Adrenal gland (tissue), 19 donors: ENCODE measurements at places on chromosomes 2 and 18.
A peak's percentile ranks its signal among the peaks of the same experiment; 100 is the strongest.

DNA sequence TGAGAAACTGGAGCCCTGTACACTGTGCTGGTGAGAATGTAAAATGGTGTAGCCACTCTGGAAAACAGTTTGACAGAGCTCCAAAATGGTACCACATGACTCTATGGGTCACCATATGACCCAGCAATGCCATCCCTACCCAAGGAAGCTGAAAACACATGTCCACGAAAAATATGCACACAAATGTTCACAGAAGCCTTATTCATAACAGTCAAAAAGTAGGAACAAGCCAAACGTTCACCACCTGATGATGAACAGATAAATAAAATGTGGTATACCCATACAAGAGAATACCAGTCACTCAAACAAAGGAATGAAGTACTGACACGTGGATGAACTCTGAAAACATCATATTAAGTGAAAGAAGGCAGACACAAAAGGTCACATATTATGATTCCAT is 4.6 kb downstream of the AFG3L2 start:
- DNase-seq, result no peak

GRCh38 chr18:79318142-79318673 is 77.5 kb upstream of the NFATC1 start:
- DNase-seq, result no peak

GRCh38 chr18:63637703-63638102 is 6.4 kb downstream of the SERPINB4 start:
- DNase-seq, result no peak

GRCh38 chr2:1421731-1422130 is 8.5 kb downstream of the TPO start:
- no peak for DNase-seq

DNA sequence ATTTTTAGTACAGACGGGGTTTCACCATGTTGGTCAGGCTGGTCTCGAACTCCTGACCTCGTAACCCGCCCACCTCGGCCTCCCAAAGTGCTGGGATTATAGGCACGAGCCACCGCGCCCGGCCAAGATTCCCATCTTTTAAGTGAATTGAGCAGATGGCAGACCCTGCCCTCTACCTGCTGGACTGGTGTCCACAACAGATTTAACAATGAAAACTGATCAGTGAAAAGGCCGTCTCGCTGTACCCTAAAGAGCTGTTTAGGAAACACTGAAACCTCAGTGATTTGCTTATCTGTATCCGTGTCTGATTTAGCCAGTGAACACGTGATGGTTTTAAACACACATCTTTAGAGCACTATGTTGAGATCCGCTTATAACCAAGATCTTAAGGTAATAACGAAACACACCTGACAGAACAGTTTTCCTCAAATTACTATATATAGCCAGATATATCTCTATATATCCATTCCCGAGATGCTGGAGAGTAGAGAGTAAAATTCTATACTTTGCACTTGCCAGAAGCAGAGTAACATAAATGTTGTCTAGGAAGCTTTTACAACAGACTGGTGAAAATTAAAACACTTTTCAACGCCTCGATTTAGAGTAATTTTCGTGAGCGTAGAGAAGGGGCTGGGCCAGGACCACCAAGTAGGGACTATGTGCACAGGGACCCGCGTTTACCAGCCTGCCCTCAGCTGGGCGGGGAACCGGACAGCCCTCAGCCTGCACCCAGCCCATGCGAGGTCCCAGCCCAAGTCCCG is 594 bp downstream of the FAM161A start:
- peak; percentile 24 for DNase-seq

DNA sequence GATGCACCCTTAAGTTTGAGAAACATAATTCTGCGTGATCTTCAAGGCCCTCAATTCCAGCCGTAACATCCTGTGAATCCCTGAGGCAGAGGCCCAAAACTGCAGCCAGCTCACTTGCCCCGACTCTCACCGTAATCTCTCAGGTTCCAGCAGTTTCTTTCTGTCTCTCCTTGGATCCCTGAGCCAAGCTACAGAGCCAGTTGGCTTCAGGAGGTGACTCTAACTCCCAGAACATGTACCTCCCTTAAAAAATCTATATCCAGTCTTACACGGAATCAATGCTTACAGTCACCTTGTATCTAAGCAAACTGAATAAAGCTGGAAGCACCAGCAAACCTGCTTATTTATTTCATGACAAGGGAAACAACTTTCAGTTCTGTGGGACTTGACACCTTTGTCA is 300.4 kb downstream of the SETBP1 start:
- DNase-seq, result no peak

GRCh38 chr2:30149976-30150375 is 3.2 kb downstream of the YPEL5 start:
- no peak for DNase-seq

GRCh38 chr18:13309748-13310670 is 91.4 kb downstream of the LDLRAD4 start:
- no peak for DNase-seq

GRCh38 chr2:176852667-176853066 is 359.9 kb upstream of the HNRNPA3 start:
- no peak for DNase-seq

- DNase-seq, result no peak
Observed at GRCh38 chr2:118309257-118309945, 221.1 kb downstream of the INSIG2 start.

DNA sequence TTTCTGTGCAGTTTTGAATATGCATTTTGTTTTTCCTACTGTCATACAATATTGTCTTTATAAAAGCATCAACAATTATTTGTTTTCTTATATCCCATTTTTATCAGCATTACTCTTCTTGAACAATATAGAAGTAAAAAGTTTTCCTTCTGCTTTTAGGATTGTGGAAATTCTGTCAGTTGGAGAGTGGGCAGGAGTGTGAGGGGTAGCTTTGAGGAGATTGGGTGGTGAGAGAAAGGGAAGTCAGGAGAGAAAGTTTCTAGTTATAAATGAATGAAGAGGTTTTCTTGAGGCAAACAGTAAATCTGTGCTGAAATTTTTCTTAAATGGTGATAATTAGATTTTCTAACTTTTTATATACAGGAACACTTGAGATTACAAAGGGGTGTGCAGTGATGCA is 151.7 kb upstream of the NOSTRIN start:
- DNase-seq, result no peak

DNA sequence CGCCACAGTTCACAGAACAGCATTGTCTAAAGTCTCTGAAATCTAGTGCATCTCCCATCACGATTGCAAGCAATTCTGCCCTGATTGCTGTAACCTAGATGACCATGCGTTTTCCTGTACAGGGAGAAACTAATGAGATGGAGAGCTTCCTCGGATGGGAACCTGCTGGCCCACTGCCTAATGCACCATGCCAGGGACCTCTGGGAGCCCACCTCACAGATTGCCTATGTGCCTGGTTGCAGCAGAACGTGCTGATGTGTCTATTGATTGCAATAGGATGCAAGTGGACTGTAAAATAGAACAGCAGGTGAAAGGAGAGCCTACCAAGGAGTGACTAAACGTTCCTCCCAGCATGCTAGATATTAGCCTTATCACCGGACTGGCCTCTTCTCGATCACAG is 141.0 kb upstream of the RAB12 start:
- DNase-seq, result no peak

GRCh38 chr2:60379684-60380083 is 173.8 kb downstream of the BCL11A start:
- DNase-seq, result no peak

- peak; percentile 41 for DNase-seq
Observed at GRCh38 chr2:109419960-109420370, 193.8 kb downstream of the SEPTIN10 start.

- no peak for DNase-seq
Observed at GRCh38 chr2:168096158-168096557, 151.2 kb downstream of the STK39 start.

DNA sequence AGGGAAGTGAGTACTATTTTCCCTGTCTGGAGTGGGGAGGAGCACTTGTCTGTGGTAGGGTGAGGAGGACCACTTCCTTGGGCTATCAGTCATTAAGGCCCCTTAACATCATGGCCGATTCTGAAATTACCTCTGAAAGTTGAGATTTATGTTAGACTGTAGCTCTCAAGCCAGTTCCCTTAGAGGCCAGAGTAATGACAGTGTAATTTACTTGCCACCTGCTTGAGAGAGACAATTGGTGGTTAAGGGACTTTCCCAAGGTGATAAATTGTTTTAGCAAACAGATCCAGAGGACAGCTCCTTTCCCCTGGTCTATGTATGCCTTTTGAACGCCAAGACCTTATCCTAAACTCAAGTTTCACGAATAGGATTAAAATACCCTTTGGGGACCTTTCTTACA is 56.1 kb downstream of the NEDD4L start:
- DNase-seq, result no peak

DNA sequence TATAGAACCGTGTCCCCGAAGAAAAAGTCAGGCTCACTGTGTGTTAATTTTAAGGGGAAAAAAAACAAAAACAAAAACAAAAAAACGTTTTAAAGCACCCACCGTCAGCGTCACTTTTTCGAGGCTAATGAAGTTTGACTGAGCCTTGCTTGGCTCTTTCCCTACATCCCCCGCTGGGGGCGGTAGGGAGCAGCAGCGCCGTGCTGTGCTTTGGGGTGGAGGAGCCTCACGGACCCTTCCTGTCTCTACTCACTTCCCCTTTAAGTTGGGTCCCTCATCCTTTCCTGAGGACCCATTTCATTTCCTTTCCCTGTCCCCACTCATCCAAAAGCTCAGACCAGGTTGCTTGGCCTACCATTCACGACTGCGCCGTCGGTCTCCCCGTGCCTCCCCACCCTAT is 82.8 kb upstream of the RPL31 start:
- DNase-seq, result no peak

- no peak for DNase-seq
Observed at GRCh38 chr18:11873670-11874340, 22.6 kb downstream of the CHMP1B start.

- DNase-seq, result no peak
Observed at GRCh38 chr2:101689114-101689825, 8.2 kb upstream of the MAP4K4 start.

- DNase-seq, result no peak
Observed at GRCh38 chr2:11437602-11438001, 28.4 kb downstream of the E2F6 start.

DNA sequence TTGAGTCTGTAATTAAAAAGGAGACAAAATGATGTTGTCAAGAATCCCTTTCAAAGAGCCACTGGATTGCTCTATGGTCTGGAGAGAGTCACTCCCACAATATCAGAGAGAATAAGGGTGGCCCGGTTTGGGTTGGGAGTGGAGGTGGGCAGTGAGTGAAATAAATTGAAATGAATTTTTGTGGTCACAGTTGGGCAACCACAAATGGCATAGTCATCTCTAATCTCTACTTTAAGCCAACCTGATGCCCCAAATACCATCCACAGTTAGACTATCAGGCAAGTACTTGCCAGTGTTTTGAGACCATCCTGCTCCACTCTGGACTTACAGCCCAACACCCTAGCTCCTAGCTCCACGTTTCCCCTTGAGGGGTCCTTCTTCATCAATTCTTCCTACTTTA is 559.7 kb downstream of the BCL11A start:
- no peak for DNase-seq

GRCh38 chr2:152099367-152100050 is 665 bp upstream of the CACNB4 start:
- DNase-seq, result peak; percentile 24

DNA sequence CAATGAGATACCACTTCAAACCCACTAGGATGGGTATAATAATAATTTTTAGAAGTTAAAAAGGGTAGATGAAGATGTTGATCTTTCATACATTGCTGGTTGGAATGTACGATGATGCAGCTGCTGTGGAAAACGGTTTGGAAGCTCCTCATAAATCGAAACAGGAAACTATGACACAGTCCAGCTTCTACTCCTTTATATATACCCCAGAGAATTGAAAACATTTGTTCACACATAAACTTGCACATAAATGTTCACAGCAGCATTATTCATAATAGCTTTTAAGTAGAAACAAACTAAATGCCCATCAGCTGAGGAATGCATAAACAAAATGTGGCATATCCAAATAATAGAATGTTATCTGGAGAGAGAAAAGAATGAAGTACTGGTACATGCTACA is 95.0 kb downstream of the STRADB start:
- no peak for DNase-seq

GRCh38 chr18:211582-211981 is 53.2 kb downstream of the USP14 start:
- DNase-seq, result no peak

DNA sequence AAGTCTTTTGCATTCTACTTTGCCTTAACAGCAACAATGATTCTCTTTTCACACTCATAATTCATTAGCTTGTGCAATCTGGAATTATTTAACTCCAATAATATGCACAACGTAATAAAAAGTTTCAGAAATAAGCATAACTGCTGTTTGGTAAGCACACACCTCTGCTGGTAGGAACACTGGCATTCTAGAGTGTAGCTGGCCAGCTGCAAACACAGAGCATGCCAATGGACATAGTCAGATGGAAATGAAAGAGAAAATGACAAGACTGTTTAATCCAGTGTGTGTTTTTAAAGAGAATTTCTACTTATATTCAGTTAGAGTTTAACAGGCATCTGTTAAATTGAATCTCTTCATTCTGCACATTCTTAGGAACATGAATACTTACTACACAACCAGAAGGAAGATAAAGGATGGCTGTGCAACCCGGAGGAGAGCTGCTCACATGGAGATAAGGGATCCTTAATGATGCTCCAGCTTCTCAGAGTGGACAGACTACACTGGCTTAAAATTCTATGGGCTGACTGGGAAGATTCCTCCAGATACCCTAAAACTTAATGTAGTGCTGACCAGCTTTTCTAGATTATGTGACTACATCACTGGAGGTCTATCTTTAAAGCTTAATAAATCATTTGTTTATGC is 94.6 kb upstream of the CHAC2 start:
- no peak for DNase-seq

DNA sequence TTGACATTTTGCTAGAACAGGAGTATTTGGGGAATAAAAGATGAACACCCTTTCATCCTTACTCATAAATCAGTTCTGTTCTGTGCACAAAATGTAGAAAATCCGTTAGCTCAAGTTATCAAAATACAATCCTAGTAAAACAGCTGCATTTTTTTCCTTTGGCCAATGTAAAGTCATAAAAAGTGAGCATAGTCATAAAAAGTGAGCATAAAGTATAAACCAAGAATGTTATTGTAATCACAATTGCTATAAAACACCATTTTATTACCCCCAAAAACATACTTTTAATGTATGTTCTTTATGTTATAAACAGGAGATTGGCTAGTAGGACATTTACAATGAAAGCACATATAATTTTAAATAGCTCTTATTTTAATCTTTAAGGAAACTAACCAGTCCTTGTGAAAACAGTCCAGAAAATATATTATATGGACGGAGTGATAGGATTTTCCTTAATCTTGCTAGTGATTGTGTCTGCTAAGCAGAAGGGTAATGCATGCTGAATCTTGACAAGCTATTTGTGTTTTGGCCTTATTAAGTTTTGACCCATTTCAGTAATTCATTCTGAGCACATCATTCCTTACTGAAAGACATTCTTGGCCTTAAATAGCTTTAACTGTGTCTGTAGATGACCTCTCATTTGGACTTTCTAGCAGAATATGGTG is 891.8 kb downstream of the DSC3 start:
- no peak for DNase-seq

DNA sequence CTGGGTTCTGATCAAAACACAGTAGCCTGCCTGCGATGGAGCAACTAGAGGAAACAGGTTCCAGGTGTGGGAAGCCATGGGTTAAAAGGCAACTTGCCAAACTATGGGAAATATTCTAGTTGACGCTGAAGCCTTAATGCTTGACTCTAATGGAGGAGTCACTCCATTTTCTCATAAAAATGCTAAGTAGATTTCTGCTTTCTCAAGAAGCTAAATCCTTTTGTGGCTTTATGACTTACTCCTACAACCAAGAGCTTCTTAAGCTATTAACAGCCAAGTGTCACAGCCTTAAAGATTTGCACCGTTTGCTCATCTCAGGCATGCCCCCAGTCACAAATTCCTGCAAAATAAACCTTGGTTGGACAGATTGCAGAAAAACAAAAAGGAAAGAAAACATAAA is 25.2 kb downstream of the ANKRD44 start:
- no peak for DNase-seq
